ENCODE measurements at places on chromosomes 7 and 10. TPM values are rescaled to one million over a fixed set of nuclear protein-coding genes. Genes with fewer than 3 reads are reported as not detected.

ZNF716 gene
- not detected for total RNA-seq

- DNase-seq, result no peak
Observed at GRCh38 chr7:24508316-24508715, 64.9 kb upstream of the PALS2 start.

DNA sequence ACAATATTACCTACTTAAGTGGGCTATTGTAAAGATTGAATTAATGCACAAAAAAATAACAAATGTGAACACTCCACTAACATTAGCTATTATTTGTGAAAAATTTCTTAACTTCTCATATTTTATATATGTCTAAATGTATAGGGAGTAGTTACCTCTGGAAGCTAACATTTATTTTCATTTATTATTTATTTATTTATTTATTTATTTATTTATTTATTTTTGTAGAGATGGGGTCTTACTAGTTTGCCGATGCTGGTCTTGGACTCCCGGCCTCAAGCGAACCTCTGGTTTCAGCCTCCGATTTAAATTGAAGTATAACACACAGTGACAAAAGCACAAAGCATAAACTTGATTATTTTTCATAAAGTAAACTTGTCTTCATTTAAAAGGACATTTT lies 5.1 kb upstream of the SPOCK2 start:
- DNase-seq, result no peak

CALML5 gene
- total RNA-seq, result not detected

- no peak for DNase-seq
Observed at GRCh38 chr10:122554131-122555036, 6.2 kb upstream of the DMBT1 start.

GRCh38 chr7:78020136-78020873 lies 221.7 kb downstream of the PHTF2 start:
- no peak for DNase-seq

DNA sequence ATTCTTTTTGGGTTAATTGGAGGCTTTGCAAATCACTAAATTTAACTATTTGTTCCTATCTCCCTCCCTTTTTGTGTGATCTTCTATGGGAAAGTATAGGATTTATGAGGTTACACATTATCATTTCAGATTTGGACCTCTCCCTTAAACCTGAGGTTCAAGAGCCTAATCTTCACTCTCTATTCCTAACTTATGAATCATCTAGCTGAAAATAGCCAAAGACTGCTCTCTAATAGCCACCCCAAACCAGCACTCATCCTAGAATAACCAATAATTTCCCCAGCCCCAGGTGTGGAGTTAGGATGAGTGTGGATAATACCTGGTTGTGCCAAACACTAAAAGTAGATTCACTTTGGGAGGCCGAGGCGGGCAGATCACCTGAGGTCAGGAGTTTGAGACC lies 499.2 kb downstream of the GFRA1 start:
- DNase-seq, result no peak

CYP3A4 gene
- total RNA-seq, result 0.60 TPM
